ENCODE measurements at places on chromosomes 5 and 9. TPM values are rescaled to one million over a fixed set of nuclear protein-coding genes. Genes with fewer than 3 reads are reported as not detected.

DNA sequence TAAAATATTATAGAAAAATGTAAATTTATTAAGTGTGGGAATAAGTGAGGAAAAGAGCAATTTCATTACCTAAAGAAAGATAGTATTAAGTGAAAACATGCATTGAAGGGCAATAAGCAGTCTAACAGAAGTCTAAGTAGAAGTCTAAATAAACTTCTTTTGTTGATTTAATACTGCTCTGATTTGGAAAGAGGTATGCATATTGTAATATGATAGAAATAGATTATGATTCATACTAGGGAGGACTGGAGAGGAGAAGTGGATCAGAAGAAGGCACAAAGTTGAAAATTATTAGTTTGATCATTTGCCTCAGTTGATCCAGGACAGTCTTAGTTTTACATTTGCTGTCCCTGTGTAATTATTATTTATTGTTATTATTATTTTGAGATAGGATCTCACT is 6.6 kb upstream of the ERBIN start:
- no peak for DNase-seq

- DNase-seq = no peak
Measured at GRCh38 chr9:33131790-33132772, 35.1 kb downstream of the B4GALT1 start.

GRCh38 chr5:102031711-102032110 is 264.4 kb downstream of the SLCO4C1 start:
- DNase-seq = no peak

GRCh38 chr9:112285056-112285455 is 48.4 kb downstream of the PTBP3 start:
- no peak for DNase-seq

- DNase-seq = no peak
Measured at GRCh38 chr5:132389585-132390286, 20.2 kb downstream of the SLC22A5 start.

DNA sequence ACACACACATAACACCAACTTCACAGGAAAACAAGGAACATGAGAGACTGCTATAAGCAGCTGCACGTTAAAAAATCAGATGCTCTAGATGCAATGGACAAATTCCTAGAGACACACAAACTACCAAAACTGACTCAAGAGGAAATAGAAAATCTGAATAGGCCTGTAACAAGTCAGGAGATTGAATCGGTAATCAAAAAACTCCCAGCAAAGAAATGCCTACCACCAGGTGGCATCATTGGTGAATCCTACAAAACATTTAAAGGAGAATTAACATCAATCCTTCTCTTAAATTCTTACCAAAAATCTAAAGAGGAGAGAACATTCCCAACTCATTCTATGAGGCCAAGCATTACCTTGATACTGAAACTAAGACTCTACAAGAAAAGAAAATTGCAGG is 54.9 kb downstream of the NDST1 start:
- DNase-seq = no peak

DNA sequence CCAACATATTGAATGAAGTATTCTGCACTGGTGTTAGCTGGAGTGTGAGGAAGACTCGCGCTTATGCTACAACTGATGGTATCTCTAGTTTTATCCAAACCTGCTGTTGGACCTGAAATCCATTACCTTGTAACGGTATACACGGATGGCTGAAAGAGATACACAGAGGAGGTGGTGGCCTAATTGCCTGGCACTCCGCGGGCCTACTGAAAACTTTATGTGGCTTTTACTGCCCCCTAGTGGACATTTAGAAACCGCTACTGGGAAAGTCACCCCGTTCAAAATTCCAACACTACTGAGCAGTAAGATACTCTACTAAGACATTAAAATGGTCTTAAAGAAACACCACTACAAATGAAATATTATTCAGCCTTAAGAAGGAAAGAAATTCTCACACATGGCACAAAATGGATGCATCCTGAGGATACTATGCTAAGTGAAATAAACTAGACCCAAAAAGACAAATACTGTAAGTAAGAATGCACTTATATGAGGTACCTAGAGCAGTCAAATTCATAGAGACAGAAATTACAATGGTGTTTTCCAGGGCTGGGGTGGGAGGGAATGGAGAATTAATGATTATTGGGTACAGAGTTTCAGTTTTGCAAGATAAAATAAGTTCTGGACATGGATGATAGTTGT is 100.4 kb downstream of the TTLL11 start:
- DNase-seq = peak; percentile 75

Gene WDR38
- not detected for total RNA-seq

Gene CYLC2
- total RNA-seq = not detected

Gene CD74
- 268 TPM for total RNA-seq

Gene SPACA9
- total RNA-seq = 17.1 TPM
